Right renal pelvis (tissue), 4 donors: ENCODE measurements at places on chromosomes 12 and 14. TPM values are rescaled to one million over a fixed set of nuclear protein-coding genes. Genes with fewer than 3 reads are reported as not detected.

The CCDC196 gene
- polyA plus RNA-seq, result 0.23 TPM

The SERPINA4 gene
- 1.3 TPM for polyA plus RNA-seq

The ARG2 gene
- polyA plus RNA-seq, result 31.7 TPM

The CAPZA3 gene
- polyA plus RNA-seq, result 0.14 TPM

The KSR2 gene
- polyA plus RNA-seq, result 0.97 TPM

- DNase-seq, result no peak
Observed at GRCh38 chr14:51784466-51784865, 75.9 kb upstream of the GNG2 start.

DNA sequence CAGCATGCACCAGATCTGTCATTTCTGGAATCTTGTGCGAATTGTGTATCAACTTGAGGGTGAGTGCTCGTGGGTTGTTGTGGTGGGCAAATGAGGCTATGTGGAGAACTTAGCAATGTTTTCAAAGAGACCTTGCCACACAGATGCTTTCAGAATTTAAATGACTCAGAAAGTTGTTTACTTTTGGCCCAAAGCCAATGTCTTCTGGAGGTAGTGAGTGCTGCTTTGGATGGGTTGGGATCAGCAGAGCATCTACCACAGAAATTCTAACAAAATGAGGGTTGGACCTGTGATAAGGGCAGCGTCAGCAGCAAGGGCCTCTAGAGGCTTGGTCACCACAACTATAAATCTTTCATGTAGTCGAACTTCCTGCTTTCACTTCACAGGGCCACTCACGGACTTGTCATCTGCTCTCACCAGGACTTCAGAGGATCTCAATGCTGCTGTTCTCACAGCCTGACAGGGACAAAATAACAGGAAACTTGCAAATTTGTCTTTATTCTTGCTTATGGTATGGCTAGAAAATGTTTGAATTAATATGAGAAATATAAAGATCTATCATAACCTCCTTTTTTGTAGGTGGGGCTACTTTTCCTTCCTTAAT is 111.4 kb downstream of the DACT1 start:
- no peak for DNase-seq

DNA sequence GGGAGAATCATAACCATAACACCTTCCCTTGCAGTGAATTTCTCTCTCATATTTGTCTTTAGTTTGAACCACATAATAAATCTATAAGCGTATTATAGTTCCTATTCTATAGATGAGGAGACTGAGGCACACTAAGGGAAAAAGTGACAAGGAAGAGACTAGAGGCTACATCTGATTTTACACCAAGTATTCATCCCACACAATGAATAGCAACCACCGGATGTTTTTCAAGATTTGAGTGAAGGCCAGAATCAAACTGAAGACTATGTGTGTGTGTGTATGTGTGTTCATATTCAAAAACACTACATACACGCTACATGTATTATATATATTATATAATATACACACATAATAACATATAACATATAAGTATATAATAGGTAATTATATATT is 4.7 kb downstream of the ASB2 start:
- DNase-seq, result no peak

The TSPAN11 gene
- polyA plus RNA-seq, result 6.0 TPM

The CCDC177 gene
- polyA plus RNA-seq, result 0.07 TPM

The OVCH1 gene
- polyA plus RNA-seq, result 0.39 TPM

GRCh38 chr12:130879781-130880389 is 8.0 kb downstream of the RAN start:
- DNase-seq, result no peak

- no peak for DNase-seq
Observed at GRCh38 chr12:41212625-41213024, 24.5 kb downstream of the PDZRN4 start.

DNA sequence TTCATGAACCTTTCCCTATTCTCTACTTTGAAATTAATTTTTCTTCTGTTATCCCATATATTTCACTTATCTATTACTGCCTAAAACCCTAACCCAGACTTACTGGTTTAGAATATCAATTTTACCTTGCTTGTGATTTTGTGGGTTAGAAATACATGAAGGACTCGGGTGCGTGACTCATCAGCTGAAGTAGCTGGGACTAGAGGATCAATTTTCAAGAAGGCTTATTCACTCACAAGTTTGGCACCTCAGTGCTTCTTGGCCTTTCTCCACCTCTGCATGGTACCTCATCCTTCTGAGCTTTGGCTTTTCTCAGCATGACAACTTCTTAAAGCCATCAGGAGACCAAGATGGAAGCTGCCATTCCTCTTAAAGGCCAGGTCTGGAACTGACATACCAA is 57.8 kb downstream of the TMEM117 start:
- no peak for DNase-seq

DNA sequence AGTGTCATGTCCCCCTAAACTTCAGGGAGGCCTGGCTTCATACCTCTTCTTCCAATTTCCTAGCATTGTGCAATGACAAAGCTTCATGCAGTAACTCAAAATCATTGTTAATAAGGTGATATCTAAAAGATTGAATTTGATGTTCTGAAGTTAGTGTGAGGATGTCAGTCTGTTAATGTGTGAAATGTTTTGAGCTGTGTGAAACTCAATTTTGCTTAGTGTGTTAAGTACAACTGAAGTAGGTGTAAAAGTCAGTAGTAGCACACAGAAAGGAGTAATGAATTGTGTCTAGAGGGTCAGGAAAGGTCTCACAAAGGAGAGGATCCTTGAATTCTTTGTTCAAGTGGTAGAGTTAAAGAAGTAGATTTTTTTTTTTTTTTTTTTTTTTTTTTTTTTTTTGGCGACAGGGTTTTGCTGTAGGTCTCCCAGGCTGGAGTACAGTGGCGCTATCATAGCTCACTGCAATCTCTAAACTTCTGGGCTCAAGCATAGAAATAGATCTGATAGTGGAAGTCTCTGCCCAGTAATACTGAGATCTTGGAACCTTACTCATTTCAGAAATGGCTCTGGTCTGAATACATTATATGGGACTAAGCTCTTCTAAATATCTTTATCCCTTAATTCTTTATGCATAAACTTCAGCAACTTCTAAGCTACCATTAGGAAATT is 63.9 kb downstream of the FUT8 start:
- DNase-seq, result no peak

The ARHGAP5 gene
- 109 TPM for polyA plus RNA-seq

DNA sequence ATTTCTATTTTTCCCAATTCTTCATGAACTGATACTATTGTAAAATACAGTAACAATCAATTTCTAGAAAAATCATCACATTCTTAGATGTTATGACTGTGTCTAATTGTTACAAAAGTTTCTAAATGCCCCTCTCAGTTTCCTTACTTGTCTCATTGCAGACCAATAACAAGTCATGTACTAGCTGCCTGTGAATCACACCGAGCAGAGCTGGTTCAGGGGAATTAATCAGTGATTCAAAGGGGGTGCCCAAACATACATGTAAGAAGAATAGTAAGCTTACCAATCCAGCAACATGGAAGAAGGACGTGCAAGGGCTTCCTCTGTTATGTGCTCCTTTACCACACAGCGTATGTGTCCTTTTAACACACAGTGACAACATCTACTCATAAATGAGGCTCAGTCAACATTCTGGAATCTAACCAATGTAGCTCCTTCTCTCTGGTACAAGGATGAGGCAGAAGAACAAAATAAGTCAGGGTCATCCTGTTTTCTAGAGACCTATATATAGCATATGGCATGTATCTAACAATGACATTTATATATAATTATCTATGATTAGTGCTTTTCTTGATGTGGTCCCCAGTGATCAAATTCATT is 126.4 kb downstream of the SCN8A start:
- no peak for DNase-seq

The CATSPERB gene
- 0.60 TPM for polyA plus RNA-seq

DNA sequence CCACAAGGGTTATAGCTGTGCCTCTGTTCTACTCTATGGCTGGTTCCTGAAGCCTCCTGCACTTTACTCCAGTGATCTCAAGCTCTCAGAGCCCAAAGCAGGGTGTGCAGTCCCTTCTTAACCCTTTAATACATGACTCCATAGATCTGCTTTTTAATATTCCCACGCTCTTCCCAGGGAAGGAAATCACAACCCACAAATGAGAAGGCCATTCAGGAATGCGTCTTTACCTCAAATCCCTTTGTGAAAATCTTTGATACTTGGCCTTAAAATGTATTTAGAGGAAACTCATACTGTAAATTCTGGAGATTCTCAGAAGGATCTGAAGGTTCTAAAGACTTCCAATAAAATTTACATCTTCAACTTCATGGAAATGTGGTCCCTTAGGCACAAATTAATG is 17.0 kb downstream of the NID2 start:
- DNase-seq, result no peak

DNA sequence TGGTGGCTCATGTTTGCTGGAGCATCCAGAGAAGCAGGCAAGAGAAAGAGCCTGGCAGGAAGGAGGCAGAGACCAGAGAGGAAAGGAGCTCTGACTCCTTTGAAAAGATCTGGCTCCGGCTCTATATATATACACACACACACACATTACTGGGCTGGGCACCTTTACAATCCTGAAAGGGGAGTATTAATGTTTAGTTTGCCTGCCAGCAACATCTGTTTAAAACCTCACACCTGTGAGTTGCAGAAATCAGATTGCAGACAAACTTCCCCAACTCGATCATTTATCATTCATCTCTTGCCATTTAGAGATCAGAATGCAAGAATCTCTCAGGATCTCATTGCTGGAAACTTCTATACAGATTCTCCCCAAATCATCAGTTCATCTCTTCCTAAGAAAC is at the start of gene KRT77:
KRT77 (minus strand) TSS at position 101 of the 400 bp plus-strand sequence; CDS start at position 11, 90 bp downstream.
- DNase-seq, result no peak
